ENCODE measurements at places on chromosomes 1 and 21. TPM values are rescaled to one million over a fixed set of nuclear protein-coding genes. Genes with fewer than 3 reads are reported as not detected.

Gene KRTAP19-6
- not detected for total RNA-seq

Gene AMY2A
- 4.7 TPM for total RNA-seq

Gene FGR
- total RNA-seq, result 17.0 TPM

Gene CELA2B
- not detected for total RNA-seq

Gene C4BPB
- total RNA-seq, result 3.7 TPM

GRCh38 chr1:178417858-178418257, 78.9 kb downstream of the CLEC20A start:
- DNase-seq, result no peak

DNA sequence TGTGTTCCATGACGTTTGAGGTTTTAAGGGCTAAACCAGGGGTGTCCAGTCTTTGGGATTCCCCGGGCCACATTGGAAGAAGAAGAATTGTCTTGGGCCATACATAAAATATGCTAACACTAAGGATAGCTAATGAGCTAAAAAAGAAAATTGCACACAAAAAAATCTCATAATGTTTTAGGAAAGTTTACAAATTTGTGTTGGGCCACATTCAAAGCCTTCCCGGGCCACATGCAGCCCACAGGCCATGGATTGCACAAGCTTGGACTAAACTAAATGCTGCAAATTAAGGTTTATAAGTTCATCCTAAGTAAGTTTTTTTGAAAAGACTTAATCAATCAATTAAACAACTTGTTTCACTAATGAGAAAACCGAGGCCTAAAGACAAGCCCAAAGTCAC, 21.9 kb downstream of the NIBAN1 start:
- DNase-seq, result no peak

DNA sequence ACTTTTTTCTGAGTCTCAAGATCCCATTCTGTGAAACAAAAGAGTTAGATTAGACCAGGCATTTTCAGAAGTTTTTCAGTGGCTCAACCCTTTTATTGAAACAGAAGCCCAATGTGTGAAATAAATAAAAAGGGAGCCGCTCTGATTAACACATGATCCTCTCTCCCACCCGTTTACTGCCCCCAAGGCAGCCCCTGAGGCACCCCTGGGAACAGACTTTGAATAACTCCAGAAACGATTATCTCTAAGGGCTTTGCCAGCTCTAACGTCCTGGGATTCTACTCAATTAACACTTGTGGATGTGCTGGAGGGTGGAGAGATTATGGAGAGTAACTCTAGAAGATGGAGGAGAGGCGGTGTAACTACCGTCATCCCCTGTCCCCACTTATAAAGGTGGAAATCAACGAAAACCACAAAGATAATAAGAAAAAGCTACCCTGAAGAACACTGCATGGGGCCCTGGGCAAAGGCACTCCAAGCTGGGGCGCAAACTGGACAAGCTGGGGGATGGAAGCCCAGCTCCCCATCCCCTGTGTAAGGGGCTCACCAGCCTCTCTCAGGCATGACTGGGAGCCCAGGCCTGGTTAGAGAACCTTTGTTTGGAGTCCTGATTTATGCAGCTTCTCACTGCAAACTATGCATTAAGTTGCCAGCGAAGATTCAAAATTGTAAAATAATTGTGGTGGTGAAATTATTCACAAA, 39.0 kb upstream of the GRIK3 start:
- no peak for DNase-seq

DNA sequence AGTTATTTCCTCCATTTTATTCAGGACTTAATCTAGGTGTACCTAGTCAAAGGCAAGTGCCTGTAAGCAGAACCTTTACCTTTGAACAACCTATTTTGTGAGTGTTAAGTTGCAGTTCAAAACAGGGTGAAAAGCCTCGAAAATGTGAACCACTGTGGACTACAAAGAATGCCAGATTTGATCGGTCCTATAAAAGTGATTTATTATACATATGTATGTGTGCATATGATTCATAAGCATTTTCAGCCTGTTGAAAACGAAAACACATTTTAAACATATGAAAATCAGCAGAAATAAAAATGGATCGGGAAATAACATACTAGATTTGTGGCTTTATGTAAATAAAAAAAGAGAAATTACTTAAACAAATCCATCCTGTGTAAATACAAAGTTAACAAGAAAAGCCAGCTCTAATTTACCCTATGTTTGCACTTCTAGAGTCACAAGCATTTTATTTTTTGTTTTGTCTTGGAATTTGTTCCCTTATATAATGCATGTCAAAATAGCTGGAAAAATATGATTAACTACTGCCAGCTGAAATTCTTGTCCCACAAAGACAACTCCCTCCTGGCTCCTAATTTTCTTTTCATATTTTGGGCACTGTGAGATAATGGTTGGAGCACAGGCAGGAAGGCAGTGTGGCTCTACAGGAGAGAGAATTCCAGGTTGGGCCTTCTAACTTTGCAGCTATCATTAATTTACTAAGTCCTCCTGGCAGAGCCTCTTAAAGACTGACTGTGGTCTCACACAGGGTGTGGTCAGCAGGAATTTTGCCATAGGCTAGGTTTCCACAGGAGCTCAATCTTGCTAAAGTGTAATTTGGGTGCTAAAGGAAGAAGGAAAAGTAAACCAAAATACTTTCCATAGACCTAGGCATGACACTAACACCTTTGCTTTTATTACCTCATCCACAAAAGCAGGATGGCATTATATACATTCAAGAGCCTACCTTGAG, 70.2 kb upstream of the CDC42BPA start:
- DNase-seq, result no peak

- DNase-seq, result no peak
These were observed 43.5 kb downstream of the LGR6 start for GRCh38 chr1:202237052-202237451.

DNA sequence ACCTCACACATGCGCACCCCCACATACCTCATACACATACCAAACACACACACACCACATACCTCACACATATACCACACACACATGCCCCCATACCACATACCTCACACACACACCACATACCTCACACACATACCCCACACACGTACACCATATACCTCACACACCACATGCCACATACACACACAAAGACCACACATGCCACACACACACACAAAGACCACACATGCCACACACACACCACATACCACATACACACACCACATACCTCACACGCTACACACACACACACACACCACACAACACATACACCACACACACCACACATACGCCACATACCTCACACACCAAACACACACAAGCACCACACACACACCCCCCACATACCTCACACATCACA, 30.0 kb downstream of the HIVEP3 start:
- no peak for DNase-seq

DNA sequence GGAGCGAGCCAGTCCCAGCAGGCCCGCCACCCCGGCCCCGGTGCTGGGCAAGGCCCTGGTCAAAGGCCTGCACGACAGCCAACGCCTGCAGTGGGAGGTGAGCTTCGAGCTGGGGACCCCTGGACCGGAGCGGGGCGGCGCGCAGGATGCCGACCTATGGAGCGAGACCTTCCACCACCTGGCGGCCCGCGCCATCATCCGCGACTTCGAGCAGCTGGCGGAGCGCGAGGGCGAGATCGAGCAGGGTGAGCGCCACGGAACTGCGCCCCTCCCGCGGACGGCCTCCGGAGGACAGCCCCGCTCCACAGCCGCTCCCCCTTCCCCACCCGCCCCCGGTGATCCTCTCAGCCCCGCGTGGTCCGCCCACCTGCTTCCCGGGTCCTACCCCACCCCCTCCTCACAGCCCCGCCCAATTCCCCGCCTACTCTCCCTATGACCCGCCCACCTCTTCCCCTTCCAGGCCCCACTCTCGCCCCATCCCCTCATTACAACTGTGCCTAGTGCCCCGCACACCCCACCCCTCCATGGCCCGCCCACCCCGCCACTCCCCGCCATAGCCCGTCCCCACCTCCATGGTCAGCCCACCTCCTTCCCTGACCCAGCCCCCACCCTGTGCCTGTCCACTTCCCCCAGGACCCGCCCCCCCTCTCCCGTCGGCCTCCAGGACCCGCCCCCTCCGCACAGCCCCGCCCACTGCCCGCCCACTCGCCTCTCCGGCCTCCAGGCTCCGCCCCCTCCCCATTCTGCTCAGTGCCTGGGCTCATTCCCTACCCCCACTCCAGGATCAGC, 52.7 kb downstream of the VWA5B1 start:
- no peak for DNase-seq

GRCh38 chr1:212777151-212777550, 14.4 kb downstream of the NSL1 start:
- DNase-seq, result no peak

- DNase-seq, result no peak
These were observed 63.3 kb upstream of the WDR26 start for GRCh38 chr1:224497714-224498573.

- DNase-seq, result no peak
These were observed 1.8 kb upstream of the CTPS1 start for GRCh38 chr1:40977716-40978115.

DNA sequence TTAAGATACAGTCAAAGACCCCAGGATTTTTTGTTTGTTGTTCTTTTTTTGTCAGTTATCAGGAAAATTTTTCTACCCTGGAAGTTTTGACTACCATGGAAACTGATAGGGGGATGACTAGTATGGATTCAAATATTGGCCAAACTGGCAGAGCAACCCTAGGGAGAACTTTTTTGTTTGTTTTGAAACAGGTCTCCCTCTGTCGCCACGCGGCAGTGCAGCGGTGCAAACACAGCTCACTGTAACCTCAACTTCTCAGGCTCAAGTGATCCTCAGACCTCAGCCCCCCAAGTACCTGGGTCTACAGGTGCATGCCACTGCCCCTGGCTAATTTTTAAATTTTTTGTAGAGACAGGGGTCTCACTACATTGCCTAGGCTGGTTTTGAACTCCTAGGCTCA, 46.6 kb downstream of the TOR3A start:
- no peak for DNase-seq
